ENCODE measurements at places on chromosomes 12 and 14.

DNA sequence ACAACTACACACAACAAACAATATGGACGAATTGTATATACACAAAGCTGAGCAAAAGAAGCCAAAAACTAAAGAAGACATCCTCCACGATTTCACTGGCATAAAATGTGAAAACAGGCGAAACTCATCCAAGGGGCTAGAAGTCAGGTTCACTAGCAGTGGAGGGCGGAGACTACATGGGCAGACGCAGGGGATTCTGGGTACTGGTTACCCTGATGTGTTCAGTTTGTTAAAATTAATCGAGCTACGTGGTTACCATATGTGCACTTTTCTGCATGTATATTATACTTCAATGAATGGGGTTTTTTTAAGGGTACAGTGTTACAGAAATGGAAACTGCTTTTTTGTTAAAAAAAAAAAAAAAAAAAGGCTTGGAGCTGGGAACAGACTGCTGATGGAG lies 12.3 kb downstream of the KDM2B start:
- no peak for DNase-seq

- no peak for DNase-seq
Observed at GRCh38 chr14:91419044-91419397, 1.4 kb upstream of the CCDC88C start.

DNA sequence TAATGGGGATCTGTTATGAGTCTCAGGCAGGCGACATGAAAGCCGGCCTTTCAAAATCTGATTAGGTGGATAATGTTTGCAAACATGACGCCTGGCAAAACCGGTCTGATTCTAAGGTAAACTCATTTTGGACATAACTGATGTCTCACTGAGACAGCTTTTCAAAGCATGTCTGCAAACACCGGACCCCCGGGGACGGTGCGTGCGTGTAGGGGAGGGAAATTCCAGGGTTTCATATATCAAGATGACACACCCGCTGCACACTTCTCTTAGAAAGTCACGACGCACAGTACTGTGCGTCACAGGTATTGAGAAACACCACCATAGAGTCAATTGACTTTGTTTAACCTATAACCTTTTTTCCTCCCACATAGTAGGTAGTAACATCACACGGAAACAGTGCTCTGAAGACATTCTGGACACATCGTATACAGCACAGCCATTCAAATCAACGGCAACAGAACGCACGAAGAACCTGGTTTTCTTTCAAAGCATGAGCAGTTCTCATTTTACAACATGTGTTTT lies 43.9 kb upstream of the TESC start:
- no peak for DNase-seq

DNA sequence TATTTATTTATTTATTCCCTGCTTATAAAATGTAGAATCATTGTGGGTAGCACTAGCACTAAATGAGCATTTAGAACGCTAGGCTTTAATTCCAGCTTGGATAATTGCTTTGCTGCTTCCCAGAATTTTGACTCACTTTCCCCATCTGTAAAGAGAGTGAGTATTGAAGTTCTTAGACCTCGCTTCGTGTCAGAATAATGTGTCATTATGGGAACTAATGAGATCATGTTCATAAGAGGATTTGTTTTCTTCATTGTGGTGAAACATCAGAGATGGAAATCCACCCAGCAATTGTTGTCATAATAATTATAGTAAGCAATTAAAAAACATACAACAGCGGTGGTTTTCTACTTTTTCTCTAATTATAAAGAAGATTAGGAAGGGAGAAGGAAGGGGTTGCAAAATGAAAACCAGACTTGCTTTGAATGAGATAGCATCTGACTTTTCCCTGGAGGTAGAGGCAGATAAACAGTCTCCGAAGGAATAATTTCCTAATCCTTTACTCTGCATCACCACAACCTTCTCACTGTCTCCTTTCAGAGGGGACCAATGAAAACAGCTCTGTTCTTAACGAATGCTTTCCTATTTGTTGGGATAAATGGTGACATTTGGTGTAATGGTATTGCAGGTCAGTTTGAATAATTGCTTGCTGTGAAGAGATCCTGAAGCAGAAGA lies 86.8 kb upstream of the ARHGAP5 start:
- DNase-seq = no peak

GRCh38 chr14:48690349-48690748 lies 895.8 kb downstream of the RPS29 start:
- DNase-seq = peak; percentile 18

GRCh38 chr12:67876305-67876915 lies 112.8 kb upstream of the IFNG-AS1 start:
- DNase-seq = no peak

- DNase-seq = no peak
Observed at GRCh38 chr12:71385155-71385554, 54.4 kb upstream of the LGR5 start.

- DNase-seq = no peak
Observed at GRCh38 chr12:93972411-93973208, 175.8 kb upstream of the PLXNC1 start.

DNA sequence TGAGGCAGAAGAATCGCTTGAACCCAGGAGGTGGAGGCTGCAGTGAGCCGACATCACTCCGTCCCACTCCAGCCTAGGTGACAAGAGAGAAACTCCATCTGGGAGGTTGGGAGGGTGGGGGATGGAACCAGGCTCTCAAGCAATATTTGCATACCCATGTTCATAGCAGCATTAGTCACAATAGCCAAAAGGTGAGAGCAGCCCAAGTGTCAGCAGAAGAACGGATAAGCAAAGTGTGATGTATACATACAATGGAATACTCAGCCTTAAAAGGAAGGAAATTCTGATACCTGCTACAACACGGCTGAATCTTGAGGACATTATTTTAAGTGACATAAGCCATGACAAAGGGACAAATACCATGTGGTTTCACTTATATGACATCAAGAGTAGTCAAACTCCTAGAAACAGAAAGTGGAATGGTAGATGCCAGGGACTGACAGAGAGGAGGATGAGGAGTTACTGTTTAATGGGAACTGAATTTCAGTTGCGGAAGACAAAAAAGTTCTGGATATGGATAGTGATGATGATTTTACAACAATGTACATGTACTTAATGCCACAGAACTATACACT lies 11.6 kb downstream of the DAD1 start:
- no peak for DNase-seq

DNA sequence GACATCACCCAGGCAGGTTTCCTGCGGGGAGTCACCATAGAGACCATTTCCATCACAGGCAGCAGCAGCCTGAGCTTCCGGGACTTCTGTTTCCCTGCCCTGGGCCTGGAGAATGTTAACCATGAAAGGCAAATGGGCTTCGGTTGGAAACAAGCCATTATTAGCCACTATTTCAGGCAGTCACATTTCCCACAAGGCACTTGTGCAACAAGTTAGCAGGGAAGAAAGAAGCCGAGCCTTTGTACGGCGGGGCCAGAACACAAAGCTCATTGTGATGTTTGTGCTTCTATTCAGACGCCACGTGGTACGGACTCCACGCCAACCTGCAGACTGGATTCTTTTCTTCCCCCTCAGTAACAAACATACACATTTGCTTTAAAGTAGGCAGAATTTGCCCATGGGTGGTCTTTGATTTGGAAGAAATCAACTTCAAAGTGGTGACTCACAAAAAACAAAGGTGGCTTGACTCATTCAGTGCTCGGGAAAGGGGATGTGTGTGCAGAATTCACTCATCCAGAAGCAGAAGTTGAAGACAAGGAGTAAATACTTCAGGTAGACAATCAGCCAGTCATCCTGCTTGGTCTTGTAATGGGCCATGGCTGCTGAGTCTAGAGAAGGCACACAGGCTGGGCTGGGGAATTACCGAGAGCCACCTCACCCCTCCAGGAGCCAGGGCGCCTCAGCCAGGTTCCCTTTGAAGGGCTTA lies 154.2 kb upstream of the PRMT8 start:
- no peak for DNase-seq

DNA sequence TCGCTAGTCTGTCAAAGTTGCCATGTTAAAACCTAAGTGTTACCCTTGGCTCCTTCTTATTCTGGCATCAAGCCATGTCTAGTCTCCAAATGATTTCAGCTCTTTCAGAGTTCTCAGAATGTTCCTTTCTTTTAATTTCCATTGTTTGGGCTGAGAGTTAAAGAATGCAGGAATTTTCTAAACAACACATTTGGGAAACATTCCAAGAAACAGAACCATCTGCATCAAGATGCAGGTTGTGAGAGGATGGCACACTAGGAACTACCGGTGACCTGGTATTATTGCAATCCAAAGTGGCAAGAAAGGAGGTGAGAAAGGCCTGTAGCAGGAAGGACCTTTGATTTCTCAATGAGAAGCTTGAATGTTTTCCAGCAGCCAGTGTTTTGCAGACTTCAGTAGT lies 30.1 kb downstream of the SLC35F4 start:
- DNase-seq = no peak

DNA sequence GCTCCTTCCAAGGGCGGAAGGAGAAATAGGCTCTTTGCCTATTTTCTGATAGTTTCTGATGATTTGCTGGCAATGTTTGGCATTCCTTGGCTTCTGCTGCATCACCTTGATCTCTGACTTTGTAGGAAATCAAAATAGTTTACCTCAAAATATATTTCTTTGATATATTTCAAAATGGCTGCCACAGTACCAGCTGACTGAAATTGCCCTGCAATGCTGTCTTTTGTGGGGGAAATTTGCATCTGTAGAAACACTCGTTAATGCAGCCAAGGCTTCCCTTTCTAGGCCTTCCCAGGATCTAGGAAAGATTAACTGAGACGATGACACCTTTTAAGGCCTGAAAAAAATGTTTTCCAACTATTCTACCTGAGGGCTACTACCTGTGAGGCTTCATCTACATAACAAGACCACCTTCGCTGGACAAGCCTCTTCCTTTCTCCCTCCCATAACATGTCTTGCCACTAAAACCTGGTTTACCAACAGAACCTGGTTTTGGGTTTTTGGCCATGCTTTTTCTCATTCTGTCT lies 212.8 kb upstream of the SSTR1 start:
- DNase-seq = no peak

DNA sequence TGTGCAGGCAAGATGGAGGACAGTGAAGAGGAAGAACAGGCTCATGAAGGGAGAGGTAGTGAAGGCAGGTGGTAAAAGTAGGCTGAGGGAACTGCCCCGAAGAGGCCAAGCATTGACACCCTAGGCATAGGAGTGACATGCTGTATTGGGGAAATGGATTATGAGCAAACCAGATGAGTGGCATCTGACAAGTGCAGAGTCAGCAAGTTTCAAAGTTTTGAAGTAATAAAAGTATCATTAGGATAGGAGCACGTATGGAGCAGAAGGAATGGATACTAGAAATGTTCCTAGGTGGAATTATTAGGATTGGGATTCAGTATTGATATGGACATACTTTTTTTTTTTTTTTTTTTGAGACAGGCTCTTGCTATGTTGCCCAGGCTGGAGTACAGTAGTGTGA lies 139.8 kb downstream of the SAMD4A start:
- no peak for DNase-seq

- no peak for DNase-seq
Observed at GRCh38 chr14:53064475-53064874, 88.6 kb downstream of the DDHD1 start.

DNA sequence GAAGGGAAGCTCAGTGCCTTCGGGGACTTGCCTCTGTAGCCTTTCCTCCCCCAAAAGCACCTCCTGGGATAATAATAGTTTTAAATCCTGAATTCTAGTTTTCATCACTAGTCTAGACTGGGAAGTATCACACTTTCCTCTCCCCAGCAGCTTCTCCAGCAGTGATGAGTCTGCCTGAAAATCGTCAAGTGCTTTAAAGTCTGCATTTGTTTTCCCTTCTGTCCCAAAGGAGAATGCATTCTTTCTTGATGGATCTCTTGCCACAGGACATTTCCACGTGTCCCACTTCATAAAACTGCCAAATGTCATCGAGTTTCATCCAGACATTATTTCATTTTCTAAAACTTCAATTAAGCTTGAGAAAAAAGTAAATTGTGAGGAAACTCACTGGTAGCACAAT lies 15.0 kb downstream of the CSRP2 start:
- no peak for DNase-seq

DNA sequence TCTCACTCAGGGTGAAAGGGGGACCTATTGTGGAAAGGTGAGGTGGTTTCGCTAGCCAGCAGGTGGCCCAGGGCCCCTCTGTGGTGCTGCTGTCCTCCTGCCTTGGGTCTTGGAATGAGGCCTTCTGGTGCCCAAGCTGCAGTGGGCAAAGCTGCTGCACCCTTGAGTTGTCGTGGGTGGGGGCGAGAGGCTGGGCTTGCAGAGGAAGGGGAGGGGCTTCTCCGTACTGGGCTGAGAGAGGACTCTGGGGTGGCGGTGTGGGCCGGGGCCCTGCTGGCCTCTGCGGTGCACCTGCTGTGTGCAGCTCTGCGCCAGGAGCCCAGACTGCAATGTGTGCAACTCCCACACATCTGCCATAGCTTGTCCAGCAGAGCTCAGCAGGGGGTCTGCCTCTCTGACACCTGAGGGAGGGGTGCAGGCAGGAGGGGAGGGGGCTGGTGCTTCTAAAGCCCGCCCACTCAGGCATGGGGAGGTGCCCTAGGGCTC lies 145.8 kb downstream of the KIF26A start:
- no peak for DNase-seq

DNA sequence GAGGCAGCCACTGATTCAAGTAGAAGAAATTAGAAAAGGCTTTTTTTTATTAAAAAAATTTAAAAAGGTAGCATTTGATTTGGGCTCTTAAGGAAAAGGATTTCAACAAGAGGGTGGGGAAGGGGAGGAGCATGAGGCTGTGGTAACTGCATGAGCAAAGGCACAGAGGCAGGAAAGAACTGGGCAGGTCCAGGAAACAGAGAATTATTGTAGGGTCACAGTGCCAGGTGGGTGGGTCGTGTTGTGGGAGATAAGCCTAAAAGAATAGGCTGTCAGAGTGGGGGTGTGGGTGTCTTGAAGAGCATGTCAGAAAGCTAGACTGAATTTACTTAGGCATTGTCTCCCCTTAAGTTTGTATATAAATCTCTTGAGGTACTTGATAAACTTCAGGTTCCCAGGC lies 7.8 kb downstream of the LIMA1 start:
- no peak for DNase-seq

GRCh38 chr12:54824402-54824801 lies 29.9 kb upstream of the MUCL1 start:
- DNase-seq = peak; percentile 19

GRCh38 chr14:34682787-34683321 lies 31.5 kb downstream of the CFL2 start:
- no peak for DNase-seq

DNA sequence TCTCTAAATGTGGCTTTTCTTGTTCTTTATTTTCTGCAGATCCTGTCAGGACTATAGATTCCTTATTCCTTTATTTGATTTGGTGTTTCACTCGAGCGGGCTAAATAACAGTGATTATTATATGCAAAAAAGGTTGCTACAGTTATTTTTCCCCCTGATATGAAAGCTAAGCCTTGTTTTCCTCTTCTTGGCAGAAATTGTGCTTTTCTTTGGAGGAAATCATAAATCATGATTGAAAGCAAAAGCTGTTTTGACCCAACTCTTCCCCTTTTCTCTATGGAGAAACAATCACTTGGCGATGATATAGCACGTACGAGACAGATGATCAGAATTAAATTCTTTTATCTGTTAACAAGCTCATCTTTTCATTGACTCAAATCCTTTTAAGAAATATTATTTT lies 31.4 kb downstream of the PPFIBP1 start:
- DNase-seq = no peak

All from RKO (cell line).